ENCODE measurements at places on chromosomes 12 and 14.
A peak's percentile ranks its signal among the peaks of the same experiment; 100 is the strongest.

GRCh38 chr14:59331217-59331616, 134.0 kb downstream of the GPR135 start:
- no peak for DNase-seq

- DNase-seq, result no peak
Observed at GRCh38 chr12:10088031-10088430, 10.8 kb downstream of the CLEC1A start.

DNA sequence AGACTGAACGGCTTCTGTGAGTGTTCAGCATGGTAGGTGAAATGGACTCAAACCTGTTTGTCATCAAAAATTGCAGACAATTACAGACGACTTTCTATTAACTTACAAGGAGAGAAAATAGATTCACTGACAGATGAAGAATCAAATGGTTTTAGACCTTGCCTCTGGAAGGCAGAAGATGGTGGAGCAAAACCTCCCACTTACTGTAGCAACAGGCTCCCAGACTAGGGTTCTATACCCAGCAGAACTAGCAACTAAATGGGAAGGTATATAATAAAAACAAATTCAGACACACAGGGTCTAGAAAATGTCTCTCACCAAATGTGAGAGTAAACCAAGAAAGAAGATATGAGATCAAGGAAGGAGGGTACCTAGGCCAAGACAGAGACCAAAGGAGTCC, 36.8 kb downstream of the RNF34 start:
- no peak for DNase-seq

DNA sequence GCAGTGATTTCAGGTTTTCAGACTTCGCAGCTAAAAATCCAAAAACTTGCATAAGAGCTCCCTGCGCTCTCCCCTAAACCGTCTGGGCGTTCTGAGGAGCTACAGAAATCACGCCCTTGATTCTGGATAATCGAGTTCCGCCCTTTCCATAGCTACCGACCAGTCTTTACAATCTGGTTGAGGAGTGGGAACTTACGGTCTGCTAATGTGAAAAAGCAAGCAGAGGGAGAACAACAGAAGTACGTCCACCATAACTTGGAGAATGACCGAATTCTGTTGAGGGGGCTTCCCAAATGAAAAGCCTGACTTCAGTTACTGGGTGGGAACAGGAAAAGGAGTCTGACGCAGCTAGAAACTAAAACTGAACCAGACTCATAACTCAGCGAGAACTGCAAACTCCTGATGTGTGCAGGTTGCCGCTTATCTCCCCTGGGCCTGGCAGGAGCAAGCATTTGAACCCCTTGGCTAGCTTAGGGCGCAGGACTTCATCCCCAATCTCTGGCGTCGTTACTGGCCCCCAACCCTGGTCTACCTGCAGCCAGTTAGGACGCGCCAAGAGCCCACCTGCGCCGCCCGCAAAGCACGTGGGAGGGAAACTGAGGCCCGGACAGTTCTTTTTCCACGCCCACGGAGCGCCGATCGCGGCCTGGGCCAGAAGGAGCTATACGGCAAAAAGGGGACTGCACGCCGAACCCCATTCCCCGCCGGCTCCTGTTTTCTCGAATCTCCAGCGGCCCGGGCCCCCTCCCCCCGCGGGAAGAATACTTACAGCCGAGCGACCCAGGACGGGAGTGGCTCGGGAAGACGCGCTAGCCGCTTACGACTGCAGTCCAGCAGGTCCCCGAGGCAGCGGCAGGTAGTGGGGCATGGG, 838 bp downstream of the LRIG3 start:
- peak; percentile 41 for DNase-seq

- DNase-seq, result no peak
Observed at GRCh38 chr12:19573866-19574265, 134.6 kb downstream of the AEBP2 start.

- DNase-seq, result no peak
Observed at GRCh38 chr12:76627346-76628135, 68.0 kb upstream of the OSBPL8 start.

- DNase-seq, result no peak
Observed at GRCh38 chr14:89219051-89219450, 198.0 kb downstream of the FOXN3 start.

- DNase-seq, result no peak
Observed at GRCh38 chr12:28683366-28683765, 465.7 kb upstream of the FAR2 start.

DNA sequence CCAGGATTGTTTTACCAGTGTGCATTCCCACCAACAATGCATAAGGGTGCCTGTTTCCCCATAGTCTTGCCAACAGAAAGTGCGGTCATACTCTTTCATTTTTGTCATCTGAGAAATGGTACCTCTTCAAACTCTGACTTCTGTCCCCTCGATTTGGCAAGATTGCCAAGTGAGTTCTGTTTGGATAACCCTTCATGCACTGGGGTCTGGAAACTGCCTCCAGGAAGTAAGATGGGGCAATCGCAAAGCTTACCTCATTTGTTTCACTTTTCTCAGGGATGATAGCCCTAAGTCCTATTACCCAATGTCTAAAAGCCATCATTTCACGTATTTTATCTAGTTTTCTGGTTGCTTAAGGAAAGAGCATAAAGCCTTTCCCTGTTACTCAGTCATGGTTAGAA, 28.6 kb upstream of the NR1H4 start:
- DNase-seq, result peak; percentile 20

DNA sequence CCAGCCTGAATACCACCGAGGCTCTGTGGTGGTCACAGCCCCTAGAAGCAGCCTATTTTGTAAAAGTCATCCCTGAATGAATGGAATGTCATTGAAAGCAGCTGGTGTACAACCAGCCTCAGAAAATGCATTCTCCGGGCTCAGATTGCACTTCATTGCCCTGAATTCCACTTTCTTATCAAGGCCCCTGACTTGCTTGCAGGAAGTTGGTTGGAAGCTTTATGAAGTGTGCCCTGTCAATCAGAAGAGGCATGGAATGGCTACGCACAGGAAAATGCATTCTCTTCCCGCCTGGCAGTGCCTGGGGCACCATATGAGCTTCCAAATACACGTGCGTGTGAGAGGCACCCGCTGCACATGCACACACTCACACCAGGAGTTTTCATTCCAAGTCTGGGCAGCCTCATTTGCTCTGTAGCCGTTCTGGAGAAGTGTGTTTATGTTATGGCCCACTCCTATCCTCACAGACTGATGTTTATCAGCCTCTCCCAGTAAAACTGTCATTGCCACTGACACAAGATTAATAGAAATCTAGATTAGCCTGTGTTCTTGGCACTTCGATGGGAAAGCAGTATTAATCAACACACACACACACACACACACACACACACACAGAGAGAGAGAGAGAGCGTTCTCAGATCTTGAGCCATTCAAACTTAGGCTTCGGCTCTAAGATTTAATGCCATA, 63.9 kb downstream of the NUAK1 start:
- DNase-seq, result no peak

GRCh38 chr12:44459569-44459968, 416.5 kb downstream of the NELL2 start:
- DNase-seq, result no peak

DNA sequence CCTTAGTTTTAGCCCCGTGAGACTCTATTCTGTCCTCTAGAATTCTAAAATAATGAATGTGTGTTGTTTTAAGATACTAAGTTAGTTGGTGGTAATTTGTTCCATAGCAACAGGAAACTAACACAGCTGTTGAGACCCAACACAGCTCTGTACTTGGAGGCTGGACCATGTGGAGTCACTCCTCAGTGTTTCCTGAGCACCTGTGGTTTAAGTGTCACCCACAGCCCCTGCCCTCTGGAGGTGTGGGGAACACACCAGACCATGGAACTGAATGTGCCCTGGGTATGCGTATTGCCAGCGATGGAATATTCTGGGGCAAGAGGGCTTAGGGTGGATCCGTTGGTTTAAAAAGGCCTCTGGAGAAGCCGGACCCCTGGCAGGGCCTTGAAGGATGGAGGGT, 16.6 kb upstream of the GPR68 start:
- DNase-seq, result no peak

DNA sequence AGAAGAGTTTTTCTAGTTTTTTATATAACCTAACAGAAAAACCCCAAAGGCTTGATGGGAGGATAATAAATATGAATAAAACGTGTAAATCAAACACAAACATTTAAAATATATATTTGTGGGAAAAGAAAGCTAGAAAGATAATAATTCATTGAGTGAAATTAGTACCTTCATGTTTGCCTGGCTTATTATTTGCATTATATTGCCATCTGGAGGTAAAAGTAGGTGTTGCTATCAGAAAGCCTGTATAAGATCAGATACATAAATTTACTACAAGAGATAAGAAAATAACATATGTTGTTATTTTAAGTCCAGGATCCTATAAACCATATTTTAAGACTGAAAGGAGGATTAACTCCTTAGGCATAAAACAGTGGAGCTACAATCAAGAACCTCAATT, 77.7 kb downstream of the NTS start:
- peak; percentile 50 for DNase-seq

GRCh38 chr14:23654231-23654630, 18.1 kb downstream of the DHRS2 start:
- DNase-seq, result no peak
